GM20000 (cell line): ENCODE measurements at places on chromosomes 5 and 9.

- DNase-seq: no peak
Observed at GRCh38 chr5:173556142-173557028, 60.1 kb downstream of the BOD1 start.

DNA sequence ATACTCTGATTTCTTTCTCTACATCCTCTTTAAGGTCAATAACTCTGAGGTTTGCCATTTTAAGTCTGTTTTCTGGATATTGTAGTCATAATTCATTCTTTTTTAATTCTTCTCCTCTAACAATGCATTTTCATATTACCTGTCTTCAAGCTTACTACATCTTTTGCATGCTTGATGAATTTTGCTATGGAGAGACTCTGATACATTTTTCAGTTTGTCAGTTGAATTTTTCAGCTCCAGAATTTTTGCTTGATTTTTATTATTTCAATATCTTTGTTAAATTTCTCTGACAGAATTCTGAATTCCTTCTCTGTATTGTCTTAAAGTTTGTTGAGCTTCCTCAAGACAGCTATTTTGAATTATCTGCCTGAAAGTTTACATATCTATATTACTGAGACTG lies 159.8 kb upstream of the ST8SIA4 start:
- no peak for DNase-seq

- DNase-seq: no peak
Observed at GRCh38 chr5:116375926-116376325, 198.7 kb downstream of the SEMA6A start.

DNA sequence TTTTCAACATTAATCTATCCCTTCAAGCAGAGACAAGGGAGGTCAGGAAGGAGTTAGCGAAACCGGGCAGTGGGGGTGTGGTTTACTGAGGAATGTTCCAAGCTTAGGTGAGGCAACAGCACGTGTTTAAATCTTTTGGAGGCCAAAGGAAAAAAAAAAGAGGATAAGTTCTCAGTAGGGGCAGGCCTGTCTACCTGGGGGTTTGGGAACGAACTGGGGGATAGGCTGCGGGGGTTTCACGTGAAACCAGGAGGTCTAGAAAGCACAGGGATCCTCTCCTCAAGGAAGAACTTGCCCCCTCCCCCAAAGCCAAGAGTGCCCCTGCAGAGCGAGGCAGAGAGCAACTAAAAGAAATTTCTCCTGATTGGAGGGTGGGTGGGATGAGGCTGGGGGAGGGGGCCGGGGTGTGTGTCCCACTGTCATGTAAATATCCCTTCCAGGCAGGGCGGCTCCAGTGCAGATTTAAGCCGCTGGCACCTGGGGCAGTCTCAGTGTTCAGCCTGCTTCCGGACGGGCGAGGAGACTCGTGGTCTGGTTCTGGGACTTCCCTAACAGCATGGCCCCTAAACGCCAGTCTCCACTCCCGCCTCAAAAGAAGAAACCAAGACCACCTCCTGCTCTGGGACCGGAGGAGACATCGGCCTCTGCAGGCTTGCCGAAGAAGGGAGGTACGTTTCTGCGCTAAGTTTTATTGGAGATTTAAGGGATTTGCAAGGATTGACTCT lies 5.5 kb upstream of the SET start:
- peak; percentile 46 for DNase-seq

DNA sequence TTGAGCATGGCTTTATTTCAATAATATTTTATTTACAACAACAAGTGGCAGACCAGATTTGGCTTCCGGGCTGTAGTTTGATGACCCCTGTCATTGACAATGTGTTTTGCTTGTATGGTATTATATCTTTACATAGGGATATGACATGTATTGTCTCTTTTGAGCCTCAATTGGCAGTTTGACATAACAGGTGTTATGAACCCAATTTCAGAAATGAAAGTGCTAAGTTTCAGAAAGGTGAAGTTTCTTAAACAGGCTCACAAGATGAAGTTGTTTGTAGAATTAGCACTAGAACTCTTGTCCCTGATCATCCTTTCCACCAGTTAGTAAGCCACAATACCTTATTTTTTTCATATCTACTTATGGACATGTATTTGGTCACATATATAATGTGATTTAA lies 303.0 kb upstream of the GRIA1 start:
- DNase-seq: no peak

- peak; percentile 9 for DNase-seq
Observed at GRCh38 chr9:12464910-12465512, 228.2 kb upstream of the TYRP1 start.

GRCh38 chr9:70439991-70440706 lies 25.7 kb upstream of the KLF9 start:
- no peak for DNase-seq

GRCh38 chr9:104276709-104277245 lies 182.7 kb downstream of the SMC2 start:
- DNase-seq: no peak

- DNase-seq: no peak
Observed at GRCh38 chr9:8514760-8515159, 715.2 kb upstream of the DMAC1 start.

DNA sequence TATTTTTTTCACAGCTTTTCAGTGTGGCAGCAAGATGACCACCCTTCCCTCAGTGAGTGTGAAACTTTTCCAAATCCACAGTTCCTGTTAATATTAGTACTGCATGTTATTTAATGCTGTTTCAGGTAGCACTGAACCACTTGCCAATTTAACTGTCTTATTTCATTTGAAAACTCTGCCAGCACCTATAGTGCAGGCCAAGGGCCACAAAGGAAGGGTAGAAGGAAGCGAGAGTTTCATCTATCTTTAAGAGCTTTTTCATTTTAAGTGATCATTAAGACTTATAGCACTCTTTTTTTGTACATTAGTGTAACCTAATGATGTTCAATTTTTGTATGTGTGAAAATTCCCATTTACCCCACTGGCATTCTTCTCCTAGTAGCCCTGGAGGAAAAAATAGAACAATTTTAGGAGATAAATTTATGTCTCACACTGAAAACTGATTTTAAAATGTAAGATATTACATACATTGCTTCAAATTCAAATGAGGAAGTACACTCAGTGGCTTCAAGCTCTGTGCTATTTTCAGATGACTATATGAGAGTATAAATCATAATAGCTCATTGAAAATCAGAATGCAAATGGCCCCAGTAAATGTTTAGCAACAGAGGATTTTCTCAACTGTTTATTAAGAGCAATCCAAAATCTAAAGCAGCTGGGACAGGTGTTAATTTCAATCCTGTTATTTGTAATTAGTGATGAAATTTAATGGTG lies 820.5 kb downstream of the PTPRD start:
- no peak for DNase-seq

DNA sequence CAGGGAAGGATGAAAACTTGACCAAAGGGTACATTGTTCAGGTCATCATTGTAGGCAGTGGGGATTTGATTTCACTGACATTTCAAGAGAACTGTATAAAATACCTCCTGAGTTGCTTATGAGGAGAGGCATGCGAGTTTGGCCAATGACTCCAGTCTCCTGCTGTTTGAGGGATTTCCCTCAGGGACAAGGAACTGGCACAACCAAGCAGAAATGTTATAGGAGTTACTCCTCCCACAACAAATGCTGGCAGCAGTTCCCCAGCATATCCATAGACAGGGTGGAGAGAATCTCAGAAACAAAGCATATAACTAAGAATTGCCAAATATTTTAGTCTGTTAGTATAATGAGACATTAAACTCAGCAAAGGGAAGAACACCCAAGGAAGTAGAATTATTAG lies 47.2 kb upstream of the FBXL7 start:
- no peak for DNase-seq

DNA sequence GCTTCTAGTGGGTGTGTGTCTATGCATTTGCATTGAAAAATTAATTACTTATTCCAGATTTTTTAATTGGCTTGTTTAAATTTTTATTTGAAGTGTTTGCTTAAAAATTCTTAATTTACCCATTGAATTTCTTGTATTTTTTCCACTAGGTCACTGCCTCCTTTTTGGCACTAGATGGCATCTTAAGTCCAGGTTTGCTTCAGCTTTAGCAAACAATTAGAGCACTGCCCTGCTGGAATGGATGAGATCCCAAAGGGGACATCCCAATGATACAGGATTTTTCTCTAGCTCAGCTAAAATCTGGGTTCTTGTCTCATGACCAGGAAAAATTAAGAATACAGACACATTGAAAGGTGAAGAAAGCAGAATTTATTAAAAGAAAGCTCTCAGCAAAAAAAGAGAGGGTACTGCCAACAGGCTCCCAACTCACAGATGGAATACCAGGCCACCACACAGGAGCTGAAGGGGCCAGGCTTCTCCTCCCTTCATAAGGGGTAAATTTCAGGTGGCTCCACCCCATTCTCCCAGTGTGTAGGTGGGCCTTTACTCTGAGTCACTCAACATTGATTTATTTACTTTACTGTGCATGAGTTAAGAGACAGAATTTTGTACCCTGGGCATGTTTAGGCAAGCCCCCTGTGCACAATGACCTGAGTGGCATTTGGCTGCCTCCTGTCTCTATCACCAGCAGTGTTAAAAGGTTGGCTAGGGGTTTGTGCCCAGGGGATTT lies 532.4 kb downstream of the ANXA1 start:
- peak; percentile 6 for DNase-seq

- no peak for DNase-seq
Observed at GRCh38 chr5:144484124-144484897, 313.6 kb downstream of the KCTD16 start.

DNA sequence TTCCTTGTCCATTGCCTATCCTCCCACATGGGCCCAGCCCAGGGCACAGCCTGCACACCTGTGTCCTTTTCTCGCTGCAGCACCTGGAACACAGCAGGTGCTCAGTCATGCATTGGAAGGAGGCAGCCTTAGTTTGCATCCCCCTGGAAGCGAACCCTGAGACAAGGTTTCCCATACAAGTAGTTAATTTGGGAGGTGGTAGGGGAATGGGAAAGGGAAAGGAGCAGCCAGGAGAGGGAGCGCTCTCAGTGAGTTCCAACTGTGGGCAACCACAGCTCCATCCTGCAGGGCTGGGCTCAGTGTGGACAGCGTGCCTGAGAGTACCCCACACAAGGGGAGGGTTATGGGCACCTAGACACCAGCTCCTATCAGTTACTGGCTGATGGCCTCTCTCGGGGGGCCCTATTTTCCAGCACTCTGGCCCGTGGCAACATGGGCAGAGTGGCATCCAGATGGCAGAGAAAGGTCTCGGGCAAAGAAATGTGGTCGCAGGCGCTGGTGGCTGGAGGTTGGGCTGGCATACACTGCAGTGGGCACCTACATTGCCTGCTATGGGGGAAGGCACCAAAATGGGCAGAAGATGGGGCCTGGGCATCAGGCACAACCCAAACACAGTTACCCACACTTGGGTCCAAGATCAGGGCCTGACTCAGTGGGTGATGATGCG lies 50.1 kb downstream of the TSPAN17 start:
- no peak for DNase-seq

DNA sequence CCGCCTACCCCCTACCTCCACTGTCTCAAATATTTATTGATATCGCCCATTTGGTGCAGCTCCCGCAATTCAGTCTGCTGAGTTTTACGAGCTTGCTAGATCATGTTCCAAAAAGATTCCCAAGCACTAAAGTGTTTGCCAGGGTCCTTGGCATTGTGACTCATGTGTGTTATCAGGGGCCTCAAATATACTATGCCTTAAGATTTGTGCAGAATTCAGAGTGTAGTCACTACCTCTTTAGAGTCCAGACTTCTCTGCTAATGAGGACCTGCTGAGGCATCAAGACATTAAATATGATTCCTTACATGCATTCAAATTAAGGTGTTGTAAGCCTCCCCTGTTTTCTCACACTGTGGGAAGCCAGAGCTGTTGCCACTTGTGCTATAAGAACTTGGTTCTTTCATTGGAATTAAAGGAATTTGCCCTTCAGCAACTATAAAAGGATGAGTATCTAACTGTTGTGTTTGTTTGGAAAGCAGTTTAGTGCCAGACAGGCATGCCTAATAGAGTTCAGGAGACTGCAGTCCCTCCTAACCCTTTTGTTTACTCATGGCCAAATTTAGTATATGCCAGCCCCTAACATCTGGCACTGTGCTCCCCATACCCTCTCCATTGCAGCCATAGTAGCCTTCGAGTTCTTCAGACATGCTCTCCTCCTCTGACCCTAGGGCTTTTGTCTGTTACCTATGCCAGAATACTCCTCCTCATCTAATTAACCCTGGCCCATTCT lies 316.4 kb downstream of the NR3C1 start:
- no peak for DNase-seq

GRCh38 chr9:9091387-9091786 lies 1291.8 kb upstream of the DMAC1 start:
- no peak for DNase-seq

DNA sequence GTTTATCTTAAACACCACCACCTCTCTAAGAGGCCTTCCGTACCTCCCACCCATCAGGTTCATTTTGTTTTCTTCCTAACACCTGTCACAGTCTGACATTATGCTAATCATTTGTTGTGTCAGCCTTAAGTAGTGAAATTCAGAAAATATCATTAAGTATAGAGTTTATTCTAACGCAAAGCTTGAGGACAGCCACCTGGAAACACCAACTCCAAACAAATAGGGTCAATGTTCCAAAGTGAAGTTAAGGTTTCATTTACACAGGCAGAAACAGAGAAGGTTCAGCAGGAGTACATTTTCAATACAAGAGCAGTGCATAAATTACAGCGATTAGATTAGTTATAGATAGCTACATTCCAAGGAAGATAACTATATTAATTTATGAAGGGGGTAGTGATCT lies 1.3 kb upstream of the SMC5 start:
- no peak for DNase-seq

DNA sequence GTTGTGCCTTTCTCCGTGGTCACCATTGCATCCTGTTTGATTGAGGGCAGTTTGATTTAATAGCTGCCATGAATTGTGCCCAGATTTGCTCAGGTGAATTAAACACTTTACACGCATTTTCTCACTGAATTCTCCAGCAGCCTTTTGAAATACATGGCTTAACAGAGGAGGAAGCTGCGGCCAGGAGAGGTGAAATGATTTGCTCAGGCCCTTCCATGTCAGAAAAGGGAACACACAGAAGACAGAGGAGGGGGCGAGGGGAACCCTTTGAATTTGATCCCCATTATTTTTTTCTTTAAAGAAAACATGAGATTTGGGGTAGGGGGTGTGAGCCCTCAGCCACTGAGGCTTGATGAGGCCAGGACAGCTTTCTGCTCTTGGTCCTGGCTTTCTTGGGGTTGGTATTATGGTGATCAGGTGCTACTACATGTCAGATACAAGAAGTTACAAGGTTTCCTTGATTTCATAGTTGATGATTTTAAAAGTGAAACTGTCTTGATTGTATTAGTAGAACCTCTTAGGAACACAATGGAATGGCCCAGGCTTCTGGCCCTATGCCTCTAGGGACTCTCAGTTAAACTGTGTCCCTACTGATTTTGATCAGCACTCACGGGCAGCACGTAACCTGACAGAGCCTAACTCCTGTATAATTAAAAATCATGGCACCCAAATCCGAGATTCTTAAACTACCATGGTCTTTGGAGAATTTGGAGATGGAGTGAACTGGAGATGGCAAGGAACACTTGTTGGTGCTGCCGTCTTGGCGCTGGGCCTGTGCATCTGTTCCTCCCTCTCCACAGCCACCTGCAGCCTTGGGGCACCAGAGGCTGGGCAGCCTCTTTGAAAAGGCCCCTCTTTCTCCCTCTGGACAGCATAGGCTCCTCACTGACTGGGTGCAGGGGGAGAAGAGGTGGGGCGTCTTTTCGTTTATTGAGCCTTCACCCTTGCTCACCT lies 107.9 kb downstream of the TRIO start:
- no peak for DNase-seq

- no peak for DNase-seq
Observed at GRCh38 chr5:156052656-156053055, 274.3 kb upstream of the SGCD start.
